Activated CD4-positive, alpha-beta T cell treated with anti-CD3 and anti-CD28 coated beads, Interleukin-2, amount 50 U/mL, for 16 hours (primary cell): ENCODE measurements at places on chromosomes 6 and 20.

- no peak for DNase-seq
These were observed 21.9 kb downstream of the SGK1 start for GRCh38 chr6:134295953-134296553.

DNA sequence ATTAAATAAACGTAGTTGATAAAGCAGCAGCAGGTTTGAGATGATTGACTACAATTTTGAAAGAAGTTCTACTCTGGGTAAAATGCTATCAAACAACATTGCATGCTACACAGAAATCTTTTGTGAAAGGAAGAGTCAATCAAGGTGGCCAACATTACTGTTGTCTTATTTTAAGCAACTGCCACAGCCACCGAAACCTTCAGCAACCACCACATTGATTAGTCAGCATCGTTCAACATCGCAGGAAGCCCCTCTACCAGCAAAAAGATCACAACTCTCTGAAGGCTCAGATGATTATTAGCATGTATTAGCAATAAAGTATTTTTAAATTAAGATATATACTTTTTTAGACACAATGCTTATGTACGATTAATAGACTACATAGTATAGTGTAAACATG, 14.0 kb downstream of the PGBD1 start:
- DNase-seq = no peak

- peak; percentile 6 for DNase-seq
These were observed 309.1 kb downstream of the LMBRD1 start for GRCh38 chr6:69487688-69488087.

DNA sequence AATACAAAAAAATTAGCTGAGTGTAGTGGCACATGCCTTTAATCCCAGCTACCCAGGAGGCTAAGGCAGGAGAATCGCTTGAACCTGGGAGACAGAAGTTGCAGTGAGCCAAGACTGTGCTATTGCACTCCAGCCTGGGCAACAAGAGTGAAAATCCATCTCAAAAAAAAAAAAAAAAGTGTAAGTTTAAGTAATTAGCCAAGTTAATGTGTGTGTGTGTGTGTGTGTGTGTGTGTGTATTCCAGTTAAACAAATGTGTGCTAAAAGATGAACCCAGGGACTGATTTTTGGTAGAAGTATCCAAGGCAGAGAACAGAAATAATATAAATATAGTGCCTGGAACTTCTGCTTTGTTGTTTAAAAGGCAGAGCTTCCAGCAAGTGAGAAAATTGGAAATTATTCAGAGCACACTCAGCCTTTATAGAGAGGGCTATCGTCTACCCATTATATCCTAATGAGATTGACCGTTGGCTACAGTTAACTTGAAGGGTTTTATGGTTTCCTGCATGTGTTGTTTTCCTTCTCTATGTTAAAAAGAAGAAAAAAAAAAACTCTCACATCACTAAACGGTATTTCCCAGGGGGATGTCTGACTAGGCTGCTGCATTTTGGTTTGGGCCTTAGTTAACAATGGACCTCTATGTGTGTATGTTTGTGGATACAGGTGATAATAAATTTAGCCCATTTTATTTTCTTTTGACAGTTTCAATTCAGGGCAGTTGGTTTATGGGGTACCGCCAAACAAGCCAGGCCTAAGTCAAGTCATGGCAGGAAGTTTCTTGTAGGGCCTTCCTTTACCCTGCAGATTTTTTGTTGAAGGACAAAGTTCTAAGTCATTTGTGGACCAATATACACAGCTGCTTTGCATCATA, 9.8 kb downstream of the SOX4 start:
- no peak for DNase-seq

DNA sequence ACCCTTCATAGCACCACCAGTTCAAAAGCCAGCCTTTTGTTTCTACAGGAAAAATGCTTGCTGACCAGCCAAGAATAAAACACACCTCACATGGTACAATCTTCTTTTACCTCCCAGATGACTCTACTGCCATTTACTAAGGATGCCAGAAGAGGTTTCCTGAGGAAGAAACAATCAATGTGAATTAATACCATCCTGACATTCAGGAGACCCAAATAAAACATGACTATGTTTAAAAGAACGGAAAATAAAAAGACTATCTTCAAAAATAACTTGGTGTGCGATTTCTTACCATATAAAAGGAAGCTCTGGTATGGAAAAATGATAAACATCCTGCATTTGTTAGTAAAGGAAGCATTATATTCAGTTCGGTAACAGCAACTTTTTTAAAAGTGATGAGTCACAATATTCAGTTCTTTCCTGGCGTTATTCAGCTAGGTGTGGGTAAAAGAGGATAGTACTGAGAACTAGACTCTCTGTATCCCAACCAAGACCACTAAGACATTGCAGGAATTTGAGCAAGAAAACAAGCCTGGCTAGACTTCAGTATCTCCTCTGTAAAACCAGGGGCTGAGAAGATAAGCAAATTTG, 16.3 kb downstream of the COL21A1 start:
- no peak for DNase-seq

DNA sequence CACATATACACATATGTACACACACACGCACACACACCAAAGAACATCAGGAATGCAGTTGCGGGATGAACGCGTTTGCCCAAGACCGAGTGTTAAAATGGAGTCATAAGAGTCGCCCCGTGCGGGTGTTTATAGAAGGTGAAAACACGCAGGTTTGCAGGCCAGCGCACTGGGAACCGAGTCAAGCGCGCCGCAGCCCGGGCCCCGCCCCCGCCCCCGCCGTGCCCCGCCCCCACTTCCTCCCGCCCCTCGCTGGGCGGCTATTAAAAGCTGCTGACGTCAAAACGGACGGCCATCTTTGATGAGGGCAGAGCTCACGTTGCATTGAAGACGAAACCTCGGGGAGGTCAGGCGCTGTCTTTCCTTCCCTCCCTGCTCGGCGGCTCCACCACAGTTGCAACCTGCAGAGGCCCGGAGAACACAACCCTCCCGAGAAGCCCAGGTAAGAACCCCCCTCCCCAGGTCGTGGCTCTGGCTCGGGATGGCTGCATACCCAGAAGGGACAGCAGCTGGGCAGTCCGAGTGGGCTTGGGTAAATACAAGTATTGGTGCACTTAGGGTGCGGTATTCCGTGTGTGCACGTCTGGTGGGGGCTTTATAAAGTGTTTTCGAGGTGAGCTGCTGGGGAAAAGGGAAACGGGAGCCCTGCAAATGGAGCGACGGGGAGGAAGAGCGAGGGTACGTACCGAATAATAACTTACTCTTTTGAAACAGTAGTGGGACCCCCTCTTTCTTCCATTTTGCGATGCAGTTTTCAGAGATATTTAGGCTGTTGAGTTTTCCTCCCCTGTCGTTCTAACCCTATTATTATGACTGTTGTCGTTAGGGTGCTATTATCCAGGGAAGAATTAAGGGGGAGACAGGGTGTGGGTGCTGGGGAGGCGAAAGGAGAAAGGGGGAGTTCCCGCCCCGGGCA, at the start of gene SNAP25:
TSS of gene SNAP25 (plus strand) at position 295 of the 916 bp plus-strand sequence. CDS start 56,662 bp downstream, outside the sequence.
- DNase-seq = peak; percentile 68

DNA sequence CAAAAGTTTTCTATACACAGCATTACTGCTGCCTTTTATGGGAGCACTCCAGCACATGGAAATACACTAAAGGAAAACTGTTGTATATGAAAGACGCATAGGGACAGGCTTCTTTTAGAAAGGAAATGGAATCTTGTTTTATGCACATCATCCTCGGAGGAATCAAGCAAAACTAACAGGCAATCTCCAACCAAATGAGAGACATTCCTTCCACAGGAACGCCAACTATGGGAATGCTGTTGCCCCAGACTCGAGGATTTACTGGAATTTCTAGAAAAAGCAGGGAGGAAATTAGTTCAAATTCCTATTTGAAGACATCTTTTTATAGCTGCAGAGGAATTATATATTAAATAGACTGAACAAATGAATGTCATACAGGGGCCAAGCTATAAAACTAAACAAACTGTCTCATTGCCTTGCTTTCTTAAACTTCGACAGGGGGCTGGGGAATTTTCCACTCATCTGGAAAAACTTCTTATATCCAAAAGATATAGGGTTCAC, 52.2 kb downstream of the LYRM4 start:
- DNase-seq = no peak

DNA sequence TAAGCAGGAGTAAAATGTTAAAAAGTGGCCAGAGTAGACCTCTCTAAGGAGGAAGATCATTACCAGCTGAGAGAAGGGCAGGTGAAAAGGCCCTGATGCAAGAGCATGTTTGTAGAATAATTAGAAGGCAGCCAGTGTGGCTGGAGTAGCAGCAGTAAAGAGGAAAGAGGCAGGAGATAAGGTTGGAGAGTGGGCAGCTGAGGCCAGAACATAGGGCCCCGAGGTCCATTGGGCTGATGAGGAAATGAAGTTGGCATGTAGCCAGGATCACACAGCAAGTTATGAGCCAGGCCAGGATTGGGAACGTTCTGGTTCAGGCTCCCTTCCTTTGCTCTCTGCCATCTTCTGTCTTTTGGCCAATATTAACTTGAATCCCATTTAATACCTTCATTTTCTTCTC, 51.6 kb downstream of the RALY start:
- DNase-seq = no peak
